Ascending aorta (tissue), 2 donors: ENCODE measurements at places on chromosomes 16 and 17.

GRCh38 chr16:85959686-85960085, 60.7 kb downstream of the IRF8 start:
- DNase-seq, result no peak

DNA sequence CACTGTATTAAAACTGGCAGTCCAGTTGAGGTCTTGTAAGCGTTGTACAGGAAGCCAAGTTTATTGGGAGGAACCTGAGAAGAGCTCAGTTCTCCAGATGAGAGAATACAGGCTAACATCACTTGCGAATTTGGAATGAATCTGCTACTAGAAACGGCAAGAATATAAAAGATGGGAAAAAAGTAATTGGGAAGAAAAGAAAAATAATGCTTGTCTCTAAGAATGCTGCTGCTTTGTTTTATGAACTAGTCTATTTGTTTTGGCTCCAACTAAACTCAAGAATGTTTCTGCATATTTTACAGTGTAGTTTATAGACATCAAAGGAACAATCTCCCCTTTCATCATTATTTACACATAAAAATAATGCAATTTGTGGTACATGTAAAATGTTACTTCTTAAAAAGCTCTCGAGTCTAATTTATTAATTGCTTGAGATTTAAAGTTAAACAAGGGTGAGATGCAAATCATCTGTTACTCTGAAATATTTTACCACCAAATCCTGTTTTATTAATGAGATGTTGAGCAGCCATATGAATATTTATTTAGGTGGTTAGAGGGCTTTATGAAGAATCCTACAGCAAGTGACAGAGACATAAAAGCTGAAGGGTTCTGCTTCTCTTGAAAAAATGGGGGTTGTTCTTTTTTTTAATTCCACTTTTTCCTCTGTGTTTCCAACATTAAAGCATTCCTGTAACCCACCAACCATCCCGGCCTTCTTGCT, 162.1 kb upstream of the AXIN2 start:
- DNase-seq, result no peak

- no peak for DNase-seq
Measured at GRCh38 chr17:14793237-14793636, 471.9 kb downstream of the PMP22 start.

DNA sequence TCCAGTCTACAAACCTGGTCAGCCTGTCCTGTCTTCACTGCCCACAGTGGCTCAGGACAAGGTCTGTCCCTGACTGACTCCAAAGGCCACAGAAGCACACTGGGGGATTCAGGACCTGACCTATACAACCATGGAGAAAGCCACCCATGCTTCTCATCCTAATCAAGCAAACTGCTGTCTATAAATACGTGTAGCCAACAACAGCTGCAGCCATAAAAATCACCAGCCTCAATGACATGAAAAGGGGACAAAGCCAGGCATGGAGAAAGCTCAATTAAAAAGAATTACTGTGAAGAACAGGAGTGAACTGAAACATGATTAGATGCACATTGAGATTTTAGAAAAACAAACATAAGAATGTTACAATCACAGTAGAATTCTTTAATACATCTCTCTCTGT, 170.1 kb downstream of the CDK5R1 start:
- DNase-seq, result no peak

GRCh38 chr17:58394534-58395223, 22.7 kb downstream of the RNF43 start:
- no peak for DNase-seq

DNA sequence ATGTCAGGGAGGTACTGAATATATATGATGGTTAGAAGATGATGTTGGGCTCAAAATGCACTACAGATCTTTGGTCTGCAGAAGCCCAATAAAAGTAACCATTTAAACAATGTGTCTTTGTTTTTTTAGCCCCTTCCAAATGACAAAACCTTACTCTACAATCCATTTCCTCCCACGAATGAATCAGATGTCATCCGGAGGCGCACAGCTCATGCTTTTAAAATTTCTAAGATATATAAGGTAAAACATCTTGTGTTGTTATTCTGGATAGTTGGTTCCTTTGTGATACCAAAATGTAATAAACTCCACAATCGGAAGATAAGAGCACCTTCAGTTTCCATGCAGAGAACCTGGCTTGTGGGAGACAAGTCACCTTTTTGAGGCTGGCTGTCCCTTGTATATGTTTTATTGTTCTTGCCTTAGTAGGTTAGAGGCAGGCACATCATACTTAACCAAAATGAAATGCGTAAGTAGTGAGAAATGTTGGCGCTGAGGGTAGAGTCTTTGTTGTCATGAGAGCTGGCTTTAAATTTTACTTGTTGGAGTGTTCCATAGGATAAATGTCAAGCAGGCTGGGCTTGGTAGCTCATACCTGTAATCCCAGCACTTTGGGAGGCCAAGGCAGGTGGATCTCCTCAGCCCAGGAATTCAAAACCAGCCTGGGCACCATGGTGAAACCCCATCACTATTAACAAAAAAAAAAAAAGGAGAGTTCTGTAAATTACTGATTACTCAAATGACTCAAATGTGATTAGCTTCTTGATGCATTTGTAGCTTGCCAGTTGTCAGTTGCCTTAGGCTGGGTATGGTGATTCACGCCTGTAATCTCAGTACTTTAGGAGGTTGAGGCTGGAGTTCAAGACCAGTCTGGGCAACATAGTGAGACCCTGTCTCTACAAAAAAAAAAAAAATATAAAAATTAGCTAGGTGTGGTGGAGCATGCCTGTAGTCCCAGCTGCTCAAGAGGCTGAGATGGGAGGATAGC, 19.7 kb upstream of the SNTB2 start:
- no peak for DNase-seq
